ENCODE measurements at places on chromosomes 2 and 18.

DNA sequence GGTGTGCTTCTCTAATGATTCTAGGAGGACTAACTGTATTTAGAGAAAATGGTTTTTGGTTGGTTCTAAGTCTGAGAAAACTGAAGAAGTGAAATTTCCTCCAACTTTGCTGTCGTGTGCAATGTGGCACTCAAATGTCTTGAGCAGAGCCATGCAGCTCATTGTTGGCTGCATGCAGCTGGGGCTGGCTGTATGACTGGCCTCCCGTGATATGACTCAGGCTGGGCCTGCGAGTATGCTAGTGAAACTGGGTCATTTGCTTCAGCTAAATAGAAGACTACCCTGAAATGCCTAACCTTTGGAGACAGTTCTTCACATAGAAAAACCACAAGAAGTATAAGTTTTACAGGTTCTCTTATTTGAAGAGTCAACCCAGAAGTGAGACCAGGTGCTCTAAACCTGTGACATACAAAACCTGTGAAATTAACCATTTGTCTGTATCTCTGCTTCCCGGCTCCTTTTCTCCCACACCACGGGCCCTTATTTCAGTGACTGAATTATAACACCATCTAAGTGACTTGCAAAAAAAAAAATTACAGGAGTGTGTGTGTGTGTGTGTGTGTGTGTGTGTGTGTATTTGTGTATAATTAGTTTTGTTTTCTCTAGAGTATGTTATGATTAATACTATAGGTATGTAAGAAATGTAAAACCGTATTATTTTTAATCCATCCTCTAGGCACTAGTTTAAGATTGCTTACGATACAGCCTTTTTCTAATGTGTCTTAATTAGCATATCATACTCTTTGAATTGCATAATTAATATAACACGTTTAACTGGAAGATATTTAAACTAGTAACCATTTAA lies 15.9 kb downstream of the POLI start:
- peak; percentile 5 for DNase-seq

DNA sequence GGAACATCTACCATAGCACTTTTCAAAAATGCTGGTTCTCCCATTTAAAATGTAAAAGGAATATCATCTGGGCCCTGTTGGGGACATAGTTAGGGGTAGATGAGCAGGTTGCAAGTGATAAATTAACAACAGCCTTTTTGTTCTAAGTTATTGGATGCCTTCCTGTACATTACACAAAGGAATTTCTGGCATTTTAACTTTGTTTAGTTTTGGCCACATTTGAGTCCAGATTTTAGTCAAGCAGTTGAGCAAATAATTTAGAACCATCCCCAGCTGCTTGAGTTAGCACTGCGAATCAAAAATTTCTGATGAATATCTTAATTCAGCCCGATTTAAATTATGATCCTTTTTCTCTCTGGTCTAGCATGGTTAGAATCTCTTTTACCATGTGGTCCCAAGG lies 124.4 kb downstream of the TTC27 start:
- no peak for DNase-seq

- no peak for DNase-seq
Observed at GRCh38 chr2:55729136-55729685, 35.6 kb upstream of the PNPT1 start.

GRCh38 chr2:223306371-223306770 lies 254.4 kb downstream of the KCNE4 start:
- DNase-seq: no peak

GRCh38 chr2:86338778-86339295 lies 1.4 kb upstream of the REEP1 start:
- no peak for DNase-seq

DNA sequence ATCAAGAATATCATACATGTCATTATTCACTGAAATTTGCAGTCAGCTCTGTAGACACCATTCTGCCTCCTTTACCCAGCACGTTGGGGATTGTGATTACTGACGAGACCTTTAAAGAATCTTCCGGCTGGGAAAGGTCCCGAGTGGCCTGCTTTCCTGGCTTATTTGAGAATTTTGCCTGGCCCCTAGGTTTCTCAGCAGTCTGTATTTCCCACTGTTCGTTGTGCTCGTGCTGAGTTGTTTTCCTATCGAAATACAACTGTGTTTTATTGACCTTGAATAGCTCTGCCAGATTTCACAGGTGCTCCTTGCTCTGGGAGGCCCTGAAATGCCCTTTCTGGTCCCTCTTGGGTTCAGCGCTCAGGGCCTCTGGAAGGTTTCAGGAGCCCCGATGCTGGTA lies 94.9 kb downstream of the AGAP1 start:
- DNase-seq: no peak

GRCh38 chr2:202377207-202377761 lies 1.2 kb downstream of the BMPR2 start:
- DNase-seq: no peak

- DNase-seq: no peak
Observed at GRCh38 chr2:24403168-24403831, 43.0 kb upstream of the ITSN2 start.

- no peak for DNase-seq
Observed at GRCh38 chr2:142915502-142915901, 38.0 kb downstream of the KYNU start.
